GM03348 (cell line): ENCODE measurements at places on chromosomes 2 and 18.
A peak's percentile ranks its signal among the peaks of the same experiment; 100 is the strongest.

GRCh38 chr2:198073253-198073652 lies 268.9 kb downstream of the PLCL1 start:
- DNase-seq, result no peak

- no peak for DNase-seq
Measured at GRCh38 chr18:63997606-63998005, 27.7 kb downstream of the SERPINB8 start.

- DNase-seq, result peak; percentile 61
Measured at GRCh38 chr2:1613731-1614354, 130.5 kb downstream of the PXDN start.

- DNase-seq, result peak; percentile 33
Measured at GRCh38 chr2:11234309-11234708, 79.0 kb downstream of the SLC66A3 start.

- DNase-seq, result no peak
Measured at GRCh38 chr2:16244153-16244965, 304.0 kb downstream of the MYCN start.

- DNase-seq, result no peak
Measured at GRCh38 chr2:156666130-156666785, 230.1 kb downstream of the GPD2 start.

GRCh38 chr18:62769216-62769615 lies 53.9 kb downstream of the PHLPP1 start:
- no peak for DNase-seq

DNA sequence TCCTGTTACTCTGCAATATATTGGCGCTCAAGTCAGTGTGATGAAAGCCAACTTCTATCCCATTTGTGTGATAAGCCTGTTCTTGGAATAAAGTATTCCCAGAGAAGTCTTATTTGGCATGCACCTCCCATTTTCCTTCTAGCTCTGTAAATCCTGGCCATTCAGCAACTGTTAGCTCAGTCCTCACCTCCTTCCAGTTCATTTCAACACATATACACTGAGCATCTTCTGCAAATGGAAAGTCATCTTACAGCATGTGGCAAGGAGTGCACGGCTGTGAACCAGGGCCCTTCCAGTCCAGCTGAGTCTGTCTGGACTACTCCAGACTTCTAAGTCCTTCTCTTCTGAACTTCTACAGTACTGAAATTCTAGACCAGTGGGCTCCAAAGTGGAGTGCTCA lies 53.1 kb downstream of the SPATS2L start:
- no peak for DNase-seq

DNA sequence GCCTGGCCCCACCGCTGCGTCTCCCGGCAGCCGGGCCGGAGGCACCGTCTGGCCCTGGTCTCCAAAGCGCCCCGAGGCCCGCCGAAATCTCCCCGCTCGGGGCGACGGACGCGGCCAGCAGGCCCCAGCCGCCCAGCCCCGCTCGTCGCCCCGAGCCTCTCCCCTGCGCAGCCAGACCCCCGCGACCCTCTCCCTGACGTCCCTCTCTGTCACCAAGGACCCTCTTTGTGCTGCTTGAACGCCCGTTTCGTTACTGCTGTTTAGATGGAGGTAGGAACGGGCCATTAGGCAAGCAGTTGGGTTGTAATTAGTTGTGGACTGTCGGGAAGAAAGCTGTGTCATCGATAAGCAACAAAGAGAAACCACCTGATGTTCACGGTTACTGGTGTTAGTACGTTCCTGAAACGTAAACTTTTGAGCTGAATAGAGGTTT lies 686 bp downstream of the UBXN4 start:
- DNase-seq, result peak; percentile 61

DNA sequence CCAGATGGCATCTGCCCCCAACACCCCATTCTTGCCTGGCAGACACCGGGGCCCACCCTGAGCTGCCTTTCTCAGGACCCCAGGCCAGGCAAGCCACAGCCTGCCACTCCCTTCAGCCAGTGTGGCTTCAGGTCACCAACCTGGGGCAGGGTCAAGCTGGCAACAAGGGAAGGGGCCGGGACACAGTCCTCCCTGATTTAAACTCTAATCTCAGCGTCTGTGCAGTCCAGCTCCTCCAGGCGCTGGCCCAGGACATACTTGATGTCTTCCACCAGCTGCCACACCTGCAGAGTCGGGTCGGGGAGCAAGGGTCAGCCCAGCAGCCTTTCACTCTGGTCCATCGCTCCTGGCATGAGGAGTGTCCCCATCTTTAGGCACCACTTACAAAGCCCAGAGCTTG lies 29.0 kb upstream of the ALPP start:
- no peak for DNase-seq

GRCh38 chr2:22497789-22498188 lies 887.2 kb upstream of the KLHL29 start:
- no peak for DNase-seq

GRCh38 chr2:173571021-173571821 lies 216.5 kb downstream of the CDCA7 start:
- DNase-seq, result peak; percentile 24

DNA sequence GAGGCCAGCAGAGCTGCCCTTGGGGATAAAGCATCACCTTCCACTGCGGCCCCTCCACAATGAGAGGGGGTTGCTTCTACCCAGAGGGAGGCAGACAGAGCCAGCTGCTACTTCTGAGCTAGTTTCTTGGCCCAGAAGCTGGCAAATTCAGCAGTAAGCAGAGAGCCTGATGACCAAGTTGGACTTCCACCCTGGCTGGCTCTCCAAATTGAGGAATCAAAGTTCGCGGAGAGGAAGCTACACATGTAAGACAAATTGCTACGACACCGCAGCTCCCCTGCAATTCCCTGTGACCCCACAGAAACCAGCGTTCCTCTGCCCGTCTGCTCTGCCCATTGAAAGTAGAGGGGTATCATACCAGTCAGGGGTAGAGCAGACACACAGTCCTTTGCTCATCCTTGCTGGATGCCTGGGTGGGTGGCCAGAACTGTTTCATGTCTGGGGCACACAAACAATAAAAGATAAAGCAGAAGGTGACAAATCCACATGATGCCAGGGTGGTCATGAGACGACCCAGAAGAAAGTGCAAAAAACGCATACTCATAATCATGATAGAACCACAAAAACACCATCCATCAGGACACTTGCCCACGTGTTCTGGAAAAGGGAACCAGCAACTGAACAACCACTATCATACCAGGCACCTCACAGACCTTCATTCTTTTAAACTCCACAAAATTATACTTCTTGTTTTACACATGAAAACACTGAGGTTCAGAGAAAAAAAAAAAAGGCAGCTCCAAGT lies 5.4 kb downstream of the TFCP2L1 start:
- DNase-seq, result no peak

DNA sequence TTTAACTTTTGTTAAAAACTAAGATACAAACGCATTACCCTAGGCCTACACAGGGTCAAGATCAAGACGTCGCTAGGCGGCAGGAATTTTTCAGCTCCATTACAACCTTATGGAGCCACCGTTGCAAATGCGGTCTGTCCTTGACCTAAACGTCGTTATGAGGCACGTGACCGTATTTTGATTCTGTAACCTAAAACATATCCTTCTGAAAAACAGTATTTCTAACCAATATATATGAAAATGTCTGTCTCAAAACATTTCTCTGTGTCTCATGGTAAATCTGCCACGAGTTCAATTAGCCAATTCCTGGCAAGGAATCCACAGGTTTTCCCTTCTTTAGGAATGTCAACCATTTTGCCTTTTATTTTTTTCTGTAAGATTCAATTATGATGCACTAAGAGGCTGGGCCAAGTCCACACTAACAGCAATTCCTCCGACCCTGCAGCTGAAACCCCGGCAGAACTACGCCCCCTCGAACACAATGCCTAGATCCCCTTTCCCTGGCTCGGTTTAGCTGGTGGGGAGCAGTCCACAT lies 1.7 kb downstream of the RTN4 start:
- DNase-seq, result no peak

DNA sequence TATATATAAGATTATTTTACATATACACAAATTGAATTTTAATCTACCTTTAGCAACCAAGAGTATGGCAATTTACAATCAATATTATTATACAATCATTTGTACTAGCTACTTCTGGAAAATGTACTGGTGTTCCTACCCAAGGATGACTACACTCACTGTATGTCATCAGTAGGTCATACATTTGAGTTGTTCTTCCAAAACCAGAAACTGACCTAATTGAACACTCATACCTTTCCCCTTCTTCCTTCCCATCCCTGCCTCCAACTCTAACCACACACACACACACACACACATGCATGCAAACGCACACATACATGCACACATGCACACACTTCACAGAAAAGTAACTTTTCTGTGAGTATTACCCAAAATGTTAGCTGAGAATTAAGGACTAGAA lies 8.2 kb upstream of the ERCC3 start:
- DNase-seq, result no peak

GRCh38 chr2:160429248-160430000 lies 64.2 kb downstream of the RBMS1 start:
- no peak for DNase-seq

DNA sequence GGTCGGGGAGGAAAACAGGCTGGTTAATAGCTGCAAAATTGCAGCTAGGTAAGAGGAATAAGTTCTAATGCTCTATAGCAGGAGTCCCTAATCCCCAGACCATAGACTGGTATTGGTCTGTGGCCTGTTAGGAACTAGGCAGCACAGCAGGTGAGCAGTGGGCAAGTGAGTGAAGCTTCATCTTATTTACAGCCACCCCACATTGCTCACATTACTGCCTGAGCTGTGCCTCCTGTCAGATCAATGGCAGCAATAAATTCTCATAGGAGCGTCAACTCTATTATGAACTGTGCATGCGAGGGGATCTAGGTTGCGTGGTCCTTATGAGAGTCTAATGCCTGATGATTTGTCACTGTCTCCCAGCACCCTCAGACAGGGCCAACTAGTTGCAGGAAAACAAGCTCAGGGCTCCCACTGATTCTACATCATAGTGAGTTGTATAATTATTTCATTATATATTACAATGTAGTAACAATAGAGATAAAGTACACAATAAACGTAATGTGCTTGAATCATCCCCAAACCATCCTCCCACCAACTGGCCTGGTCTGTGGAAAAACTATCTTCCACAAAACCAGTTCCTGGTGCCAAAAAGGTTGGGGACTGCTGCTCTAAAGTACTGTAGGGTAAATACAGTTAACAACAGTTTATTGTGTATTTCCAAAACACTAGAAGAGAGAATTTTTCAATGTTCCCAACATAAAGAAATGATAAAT lies 91.7 kb upstream of the TFCP2L1 start:
- DNase-seq, result no peak

- no peak for DNase-seq
Measured at GRCh38 chr2:9110893-9111569, 95.6 kb upstream of the ASAP2 start.

GRCh38 chr2:28956415-28956826 lies 24.7 kb upstream of the TOGARAM2 start:
- DNase-seq, result peak; percentile 63

- peak; percentile 95 for DNase-seq
Measured at GRCh38 chr2:25673300-25674076, at the start of gene DTNB. Gene DTNB (minus strand): TSS chr2:25673577. CDS start chr2:25652660, 20,917 bp downstream.

- peak; percentile 74 for DNase-seq
Measured at GRCh38 chr18:45935591-45936335, 31.4 kb downstream of the EPG5 start.

- DNase-seq, result no peak
Measured at GRCh38 chr2:26202981-26203490, 30.1 kb downstream of the GAREM2 start.

DNA sequence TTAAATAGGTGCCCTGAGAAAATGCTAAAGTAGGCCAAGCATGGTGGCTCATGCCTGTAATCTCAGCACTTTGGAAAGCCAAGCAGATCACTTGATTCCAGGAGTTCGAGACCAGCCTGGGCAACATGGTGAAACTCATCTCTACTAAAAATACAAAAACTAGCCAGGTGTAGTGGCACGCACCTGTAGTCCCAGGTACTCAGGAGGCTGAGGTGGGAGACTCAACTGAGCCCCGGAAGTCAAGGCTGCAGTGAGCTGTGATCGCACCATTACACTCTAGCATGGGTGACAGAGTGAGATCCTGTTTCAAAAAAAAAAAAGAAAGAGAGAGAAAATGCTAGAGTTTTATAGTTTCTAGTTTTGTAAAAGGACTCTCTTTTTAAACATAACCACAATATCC lies 12.0 kb downstream of the ANKRD44 start:
- no peak for DNase-seq

GRCh38 chr18:48956356-48956755 lies 5.6 kb upstream of the SMAD7 start:
- DNase-seq, result peak; percentile 59

- peak; percentile 70 for DNase-seq
Measured at GRCh38 chr2:36663851-36664695, 32.4 kb upstream of the VIT start.

DNA sequence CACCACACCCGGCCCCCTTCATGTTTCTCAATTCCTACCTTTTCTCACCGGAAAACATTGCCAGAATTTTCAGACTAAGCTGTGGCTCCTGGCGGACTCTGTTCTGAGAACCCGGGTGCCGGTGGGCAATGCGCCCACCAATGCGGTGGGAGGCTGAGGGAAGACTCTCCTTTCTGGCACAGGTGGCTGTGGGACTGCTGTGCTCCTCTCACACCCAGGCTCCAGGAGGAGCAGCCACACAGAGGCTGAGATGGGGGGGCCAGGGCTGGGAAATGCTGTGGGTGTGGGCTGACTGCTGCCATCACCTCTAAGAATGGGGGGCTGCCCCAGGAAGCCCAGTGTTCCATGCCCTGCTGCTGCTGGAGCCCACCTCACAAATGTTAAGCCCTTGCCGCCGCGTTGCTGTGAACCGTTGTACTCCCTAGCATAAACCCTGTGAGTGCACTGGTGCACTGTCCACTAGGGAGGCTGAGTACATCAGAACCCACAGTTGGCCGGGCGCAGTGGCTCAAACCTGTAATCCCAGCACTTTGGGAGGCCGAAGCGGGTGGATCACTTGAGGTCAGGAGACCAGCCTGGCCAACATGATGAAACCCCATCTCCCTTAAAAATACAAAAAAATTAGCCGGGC lies 152.6 kb downstream of the LDLRAD4 start:
- DNase-seq, result no peak

DNA sequence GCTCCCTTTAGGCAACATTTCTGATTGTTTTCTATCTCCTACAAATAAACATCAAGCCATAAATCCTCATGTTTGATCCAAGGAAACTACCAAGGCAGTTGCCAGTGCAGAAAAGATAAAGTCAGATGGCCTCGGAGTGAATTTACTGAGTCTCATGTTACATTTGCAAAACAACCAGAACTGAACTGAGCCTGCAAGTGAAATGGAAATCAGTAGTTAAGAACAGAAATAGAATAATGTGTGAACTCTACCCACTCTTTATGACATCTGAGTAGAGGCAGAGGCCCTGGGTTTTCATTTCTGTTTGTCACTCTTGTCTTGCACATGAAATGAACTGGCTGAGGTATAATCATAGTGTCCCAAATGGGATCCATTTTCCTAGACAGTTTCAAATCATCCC lies 20.4 kb upstream of the DAPL1 start:
- no peak for DNase-seq

GRCh38 chr2:191818725-191819350 lies 28.1 kb downstream of the CAVIN2 start:
- DNase-seq, result no peak

DNA sequence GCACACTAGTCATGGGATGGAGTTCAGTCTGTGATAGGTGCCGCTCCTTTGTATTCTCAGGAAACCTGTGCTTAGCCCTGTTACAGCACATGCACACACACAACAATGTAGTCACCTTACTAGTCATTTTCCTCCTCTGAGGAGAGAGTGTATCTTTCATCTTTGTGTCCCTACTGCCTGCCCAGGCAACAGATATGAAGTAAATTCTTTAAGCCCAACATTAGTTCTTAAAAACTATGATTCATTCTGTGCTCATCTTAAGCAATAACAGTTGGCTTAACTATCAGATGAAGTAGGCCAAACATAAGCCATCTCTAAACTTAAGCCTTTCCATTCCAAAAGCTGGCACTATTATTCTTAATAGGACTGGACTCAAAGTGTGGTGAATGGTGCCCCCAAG lies 186.5 kb downstream of the LNPK start:
- DNase-seq, result peak; percentile 60

GRCh38 chr2:223930103-223930976 lies 14.8 kb downstream of the WDFY1 start:
- DNase-seq, result no peak
